ENCODE measurements at places on chromosomes 6 and 20.

DNA sequence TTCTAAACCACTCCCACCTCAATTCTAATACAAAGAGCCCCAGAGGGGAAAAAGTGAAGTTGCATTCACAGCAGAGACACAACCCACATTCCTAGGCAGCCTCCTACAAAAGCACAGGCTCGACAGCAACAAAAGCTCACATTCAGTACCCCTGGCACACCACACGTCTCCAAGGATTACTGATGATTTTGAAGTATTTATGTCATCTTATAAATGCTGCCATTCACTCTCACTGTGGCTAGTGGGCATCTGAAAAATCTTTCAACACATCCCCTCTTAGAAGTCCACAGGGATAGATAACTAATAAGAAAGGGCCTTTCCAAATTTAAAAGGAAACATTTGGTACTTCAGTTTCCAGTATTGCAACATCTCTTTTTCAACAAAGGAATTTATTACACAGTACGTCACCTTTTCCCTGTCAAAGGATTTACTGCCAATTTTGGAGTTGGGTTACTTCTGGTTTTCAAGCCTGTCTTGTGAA is 146.7 kb downstream of the TASP1 start:
- peak; percentile 1 for DNase-seq

DNA sequence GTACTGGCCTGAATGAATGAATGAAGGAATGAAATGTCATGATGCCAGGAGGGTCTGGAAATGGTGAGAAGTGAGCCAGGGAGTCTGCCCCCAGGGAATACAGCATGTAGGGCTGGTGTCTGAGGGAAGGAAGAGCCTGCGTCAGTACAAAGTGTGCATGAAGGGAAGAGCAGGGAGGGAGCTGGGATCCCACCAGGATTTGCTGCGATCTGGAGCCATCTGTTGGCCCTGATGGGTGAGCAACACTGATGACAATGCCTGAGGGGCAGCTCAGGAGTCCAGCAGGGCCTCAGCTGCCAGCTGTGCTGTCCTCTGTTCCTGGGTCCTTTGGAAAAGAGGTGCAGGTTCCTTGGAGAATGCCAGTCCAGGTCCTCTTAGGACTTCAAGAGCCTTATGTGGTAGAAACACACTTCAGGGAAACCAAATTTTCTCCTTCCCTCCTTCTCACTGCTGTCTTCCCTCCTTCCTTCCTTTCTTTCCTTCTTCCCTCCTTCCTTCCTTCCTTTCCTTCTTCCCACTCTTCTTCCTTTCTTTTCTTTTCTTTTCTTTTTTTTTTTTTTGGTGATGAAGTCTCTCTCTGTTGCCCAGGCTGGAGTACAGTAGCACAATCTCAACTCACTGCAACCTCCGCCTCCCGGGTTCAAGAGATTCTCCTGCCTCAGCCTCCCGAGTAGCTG is 11.5 kb downstream of the BPI start:
- peak; percentile 52 for DNase-seq

GRCh38 chr6:42698217-42698616 is 24.2 kb downstream of the PRPH2 start:
- no peak for DNase-seq

DNA sequence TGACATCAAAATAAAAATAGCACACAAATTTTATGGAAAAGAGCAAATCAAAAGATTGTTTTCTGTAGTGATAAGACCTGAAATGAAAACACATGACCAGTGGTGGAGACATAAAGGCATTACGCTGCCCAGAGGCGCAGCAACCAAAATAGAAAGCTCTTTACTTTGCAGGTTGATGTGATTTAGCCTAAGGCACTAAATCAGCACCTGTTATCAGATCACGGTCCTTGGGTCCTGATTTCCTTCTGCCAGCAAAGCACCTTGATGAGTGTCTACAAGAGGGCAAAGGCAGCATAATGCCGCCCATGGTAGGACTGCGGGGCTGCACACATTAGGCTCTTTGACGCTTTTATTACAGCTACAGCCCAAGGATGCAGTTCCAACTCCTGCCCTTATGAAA is 19.3 kb upstream of the RAMACL start:
- no peak for DNase-seq

DNA sequence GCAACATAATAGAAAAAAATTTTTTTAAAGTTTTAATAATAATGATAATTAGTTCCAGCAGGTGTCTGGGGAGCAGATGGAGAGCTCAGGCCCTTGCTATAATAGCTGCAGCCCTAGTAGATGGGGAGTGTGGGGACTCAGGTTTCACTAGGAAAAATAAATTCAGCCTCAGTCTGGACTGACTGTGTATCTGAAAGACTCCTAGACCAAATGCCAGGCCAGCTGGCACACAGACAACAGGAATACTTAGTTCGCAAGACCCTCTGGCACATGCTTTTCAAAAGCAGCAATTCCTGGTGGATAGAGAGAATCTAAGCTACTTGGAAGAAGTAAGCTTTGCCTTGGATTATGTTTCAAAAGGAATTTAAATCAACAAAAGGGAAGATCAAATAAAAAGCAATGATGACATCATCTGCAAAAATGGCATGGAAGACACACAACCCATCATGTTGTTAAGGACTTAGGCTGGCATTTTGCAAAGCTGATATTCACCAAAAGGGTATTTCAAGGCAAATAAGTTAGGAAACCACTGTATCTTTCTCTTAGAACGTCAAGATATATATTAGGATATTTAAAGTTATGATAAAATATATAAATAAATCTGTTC is 107.8 kb downstream of the RNGTT start:
- DNase-seq, result no peak

GRCh38 chr20:33391722-33392415 is 9.4 kb downstream of the CDK5RAP1 start:
- peak; percentile 42 for DNase-seq

- peak; percentile 15 for DNase-seq
These were observed 89.1 kb downstream of the AIG1 start for GRCh38 chr6:143149771-143150170.

Measured in cardiac muscle cell (in vitro differentiated cells and primary cell).